ENCODE measurements at places on chromosomes 16 and 17.

GRCh38 chr17:17659340-17659739, 21.9 kb upstream of the RAI1 start:
- DNase-seq = no peak

DNA sequence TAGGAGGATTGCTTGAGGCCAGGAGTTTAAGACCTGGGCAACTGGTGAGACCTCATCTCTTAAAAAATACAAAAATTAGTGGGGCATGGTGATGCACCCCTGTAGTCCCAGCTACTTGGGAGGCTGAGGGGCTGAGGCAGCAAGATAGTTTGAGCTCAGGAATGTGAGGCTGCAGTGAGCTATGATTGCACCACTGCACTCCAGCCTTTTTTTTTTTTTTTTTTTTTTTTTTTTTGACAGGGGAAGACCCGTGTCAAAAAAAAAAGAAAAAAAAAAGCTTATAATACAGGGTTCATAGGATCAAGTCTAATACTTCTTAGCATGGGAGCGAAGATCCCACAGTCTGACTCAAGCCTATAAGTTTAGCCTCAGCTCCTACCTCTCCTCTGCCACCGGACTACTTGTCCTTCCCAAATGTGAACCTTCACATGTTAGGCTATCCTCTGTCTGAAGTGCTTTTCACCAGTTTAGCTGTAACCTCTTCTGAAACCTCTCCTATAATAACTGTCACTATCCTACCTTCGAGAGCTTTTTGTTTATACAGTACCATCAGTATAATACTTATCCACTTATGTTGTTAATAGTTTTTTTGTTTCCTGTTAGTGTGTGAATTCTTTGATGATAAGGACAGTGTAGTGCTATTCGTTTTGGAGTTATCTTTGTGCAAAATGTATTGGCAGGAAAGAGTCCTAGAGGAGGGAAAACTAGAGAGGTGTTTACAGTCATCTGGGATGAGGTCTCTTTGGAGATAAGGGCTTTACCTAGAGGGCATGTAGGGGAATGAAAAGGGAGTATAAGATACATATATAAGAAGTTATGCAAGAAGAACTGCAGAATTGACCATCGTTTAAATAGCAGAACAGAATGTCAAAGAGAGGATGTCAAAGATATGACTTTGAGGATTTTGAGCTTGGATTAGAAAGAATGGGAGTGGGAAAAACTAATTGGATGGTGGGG, 15.5 kb downstream of the CPD start:
- no peak for DNase-seq

GRCh38 chr17:72946156-72946555, 146.3 kb downstream of the SLC39A11 start:
- no peak for DNase-seq

GRCh38 chr16:87339086-87339723, 22.0 kb upstream of the C16orf95 start:
- no peak for DNase-seq

- DNase-seq = no peak
Measured at GRCh38 chr17:17236295-17237025, 508 bp downstream of the FLCN start.

GRCh38 chr16:15966836-15967546, 17.6 kb downstream of the ABCC1 start:
- DNase-seq = no peak

All from NK-92 treated with Interleukin-12 subunit alpha and Interleukin-12 subunit beta, amount 100 ng/mL, for 24 hours (cell line).